Stimulated activated CD4-positive, alpha-beta T cell treated with anti-CD3 and anti-CD28 coated beads, Interleukin-1b, Interleukin-23, amount 100 ng/mL, for 4 hours (primary cell): ENCODE measurements at places on chromosomes 6 and 20.

GRCh38 chr6:117992856-117993255 lies 85.8 kb downstream of the SLC35F1 start:
- no peak for DNase-seq

GRCh38 chr6:70314296-70314695 lies 11.4 kb upstream of the COL9A1 start:
- DNase-seq: no peak

DNA sequence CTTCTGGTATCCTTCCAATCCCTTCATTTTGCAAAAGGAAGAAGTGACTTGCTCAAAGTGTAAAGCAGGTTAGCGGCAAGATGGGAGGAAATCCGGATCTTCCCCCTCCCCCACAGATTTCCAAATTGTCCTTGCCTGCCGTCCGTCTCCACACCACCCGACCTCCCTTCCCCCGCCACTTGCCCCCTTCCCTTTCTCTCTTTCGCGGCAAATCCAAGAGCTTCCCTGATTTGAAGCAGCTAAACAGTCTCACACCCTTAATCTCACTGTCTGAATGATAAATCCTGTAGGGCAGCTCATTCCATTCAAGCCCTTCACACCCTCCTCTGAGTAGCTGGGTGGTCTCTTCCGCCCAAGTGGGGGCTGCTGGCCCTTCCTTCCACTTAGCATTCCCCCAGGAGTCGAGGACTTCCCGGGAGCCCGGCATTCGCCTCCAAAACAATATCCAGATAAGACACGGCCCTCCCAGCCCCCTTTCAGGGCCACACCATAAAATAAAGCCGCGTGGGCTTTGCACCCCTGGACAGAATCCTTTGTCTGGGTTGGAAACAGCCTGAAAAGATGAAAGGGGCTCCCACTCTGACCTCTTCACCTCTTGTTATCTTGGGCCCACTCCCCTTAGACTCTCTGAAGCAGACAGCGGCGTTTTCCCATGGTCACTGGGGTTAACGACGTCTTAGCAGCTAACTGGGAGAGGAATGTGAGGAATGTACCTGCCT lies 44.0 kb upstream of the PIM1 start:
- DNase-seq: no peak

- no peak for DNase-seq
Observed at GRCh38 chr20:49567421-49568277, at the start of gene PTGIS. PTGIS (minus strand) TSS chr20:49568137; CDS start chr20:49568116, 21 bp downstream.

- no peak for DNase-seq
Observed at GRCh38 chr6:163571730-163572129, 157.2 kb downstream of the QKI start.
